Fibroblast of skin of right quadriceps (primary cell): ENCODE measurements at places on chromosomes 2 and 18.

GRCh38 chr2:72233211-72233610, 85.5 kb upstream of the CYP26B1 start:
- DNase-seq = no peak

DNA sequence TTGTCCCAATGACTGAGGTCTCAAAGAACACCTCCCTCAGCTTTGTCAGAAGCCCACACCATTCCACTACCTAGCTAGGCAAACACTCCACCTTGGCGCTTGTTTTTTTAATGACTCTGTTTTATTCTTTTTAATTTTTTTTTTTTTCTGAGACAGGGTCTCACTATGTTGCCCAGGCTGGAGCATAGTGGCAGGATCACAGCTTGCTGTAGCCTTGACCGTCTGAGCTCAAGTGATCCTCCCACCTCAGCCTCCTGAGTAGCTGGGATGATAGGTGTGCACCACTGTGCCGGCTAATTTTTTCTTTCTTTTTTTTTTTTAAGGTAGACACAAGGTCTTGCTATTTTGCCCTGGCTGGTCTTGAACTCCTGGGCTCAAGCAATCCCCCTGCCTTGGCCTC, 101.9 kb downstream of the SLC25A12 start:
- no peak for DNase-seq

DNA sequence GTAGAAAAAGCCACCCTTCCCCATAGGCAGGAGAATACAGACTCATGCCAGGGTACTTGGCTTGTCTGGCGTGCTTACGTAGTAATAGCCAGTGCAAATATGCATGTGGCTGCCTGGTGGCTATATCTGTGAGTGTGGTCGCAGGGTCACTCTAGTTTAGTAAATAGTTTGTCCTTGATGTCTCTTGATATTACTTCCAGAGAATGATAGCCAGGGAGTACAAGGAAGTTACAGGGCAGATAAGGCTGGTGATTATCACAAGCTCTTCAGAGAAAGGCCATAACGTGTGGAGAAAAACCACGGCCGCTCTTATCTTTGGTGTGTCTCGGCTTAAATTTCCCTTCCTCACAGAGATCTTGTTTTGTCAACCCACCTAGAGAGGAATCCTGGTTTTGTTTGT, 54.3 kb upstream of the SLC39A10 start:
- DNase-seq = no peak

- DNase-seq = no peak
These were observed 32.2 kb downstream of the RFX8 start for GRCh38 chr2:101442667-101443061.

DNA sequence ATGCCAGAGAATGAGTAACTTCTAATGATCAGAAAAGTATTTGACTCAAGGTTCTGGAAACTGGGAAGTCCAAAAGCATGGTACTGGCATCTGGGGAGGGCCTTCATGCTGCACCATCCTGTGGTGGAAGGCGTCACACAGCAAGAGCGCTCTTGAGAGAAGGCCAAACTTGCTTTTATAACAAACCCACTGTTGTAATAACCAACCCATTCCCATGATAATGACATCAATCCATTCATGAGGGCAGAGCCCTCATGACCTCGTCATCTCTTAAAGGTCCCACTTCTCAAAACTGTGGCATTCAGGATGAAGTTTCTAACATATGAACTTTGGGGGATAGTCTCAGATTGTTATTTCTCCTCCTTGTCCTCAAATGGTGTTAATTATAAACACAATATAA, 67.8 kb downstream of the COA5 start:
- DNase-seq = no peak
